Muscle of arm (tissue), 14 donors: ENCODE measurements at places on chromosomes 5 and 9. TPM values are rescaled to one million over a fixed set of nuclear protein-coding genes. Genes with fewer than 3 reads are reported as not detected.

The SOX30 gene
- polyA plus RNA-seq: 0.33 TPM

The ZFP37 gene
- polyA plus RNA-seq: 6.5 TPM

The MLANA gene
- 8.6 TPM for polyA plus RNA-seq

The MAP1B gene
- polyA plus RNA-seq: 27.3 TPM

The BRIX1 gene
- not detected for polyA plus RNA-seq

The IPPK gene
- polyA plus RNA-seq: 8.6 TPM

The ZBED3 gene
- polyA plus RNA-seq: 10.2 TPM

The HACD4 gene
- 2.5 TPM for polyA plus RNA-seq

The TAS2R1 gene
- polyA plus RNA-seq: 0.15 TPM

- no peak for DNase-seq
Observed at GRCh38 chr5:124148574-124148973, 597.9 kb downstream of the ZNF608 start.

DNA sequence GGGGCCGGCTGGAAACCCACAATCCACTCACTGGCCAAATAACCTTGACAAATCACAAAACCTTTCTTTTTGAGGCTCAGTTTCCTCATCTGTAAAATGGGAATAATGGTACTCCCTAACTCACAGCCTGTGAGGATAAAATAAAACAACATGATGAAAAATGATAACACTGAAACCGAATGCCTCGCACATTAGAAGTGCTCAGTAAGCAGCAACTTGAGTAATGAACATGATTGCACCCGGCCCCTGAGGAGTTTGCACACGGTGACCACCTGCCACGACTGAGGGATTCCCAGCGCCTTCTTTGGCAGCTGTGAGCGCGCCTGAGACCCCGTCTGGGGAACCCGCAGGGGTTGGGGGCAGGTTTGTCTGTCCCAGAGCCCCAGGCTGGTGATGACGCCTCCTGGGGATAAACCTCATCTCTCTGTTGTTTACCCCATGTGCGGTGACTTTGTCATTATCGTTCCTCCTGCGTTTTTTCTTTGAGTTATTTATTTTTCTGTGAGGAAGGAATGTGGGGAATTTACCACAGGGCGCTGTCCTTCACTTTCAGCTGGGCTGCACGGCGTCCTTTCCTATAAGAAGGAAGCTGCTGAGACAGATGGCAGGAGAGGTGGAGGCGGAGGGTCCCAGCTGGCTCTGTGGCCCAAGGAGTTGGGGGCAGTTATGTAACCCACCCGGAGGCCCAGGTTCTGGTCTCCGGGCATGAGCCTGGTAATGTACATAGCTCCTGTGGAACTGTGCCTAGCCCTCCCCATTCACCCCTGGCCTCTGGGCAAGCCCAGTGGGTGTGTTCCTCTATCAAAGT is 3.0 kb upstream of the SYNPO start:
- no peak for DNase-seq

DNA sequence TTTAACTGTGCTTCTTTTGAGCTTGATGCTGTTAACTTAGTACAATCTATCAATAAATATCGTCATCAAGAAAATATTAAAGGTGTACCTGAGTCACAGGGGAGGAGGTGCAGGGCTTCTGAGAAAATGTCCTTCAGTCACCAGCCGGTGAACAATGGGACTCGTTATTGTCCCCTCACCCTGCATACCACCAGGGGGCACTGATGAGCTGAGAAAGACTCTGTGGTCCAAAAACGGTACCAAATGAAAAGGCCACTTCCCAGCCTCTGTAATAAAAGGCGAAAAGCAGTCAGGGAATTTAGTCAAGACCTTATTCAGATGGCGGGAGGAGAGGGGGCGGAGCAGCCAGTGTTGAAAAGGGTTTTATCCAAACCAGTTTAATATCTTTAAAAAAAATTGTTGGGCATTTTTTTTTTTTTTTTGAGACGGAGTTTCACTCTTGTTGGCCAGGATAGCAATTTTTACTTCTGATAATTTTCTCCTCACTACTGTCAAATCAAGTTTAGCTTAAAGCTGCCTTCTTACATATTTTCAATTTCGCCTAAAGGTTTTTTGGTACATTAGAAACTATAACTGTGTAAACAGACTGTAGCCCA is 271.9 kb upstream of the ADAMTS16 start:
- peak; percentile 36 for DNase-seq

- no peak for DNase-seq
Observed at GRCh38 chr9:99870126-99870525, 36.3 kb upstream of the STX17 start.

DNA sequence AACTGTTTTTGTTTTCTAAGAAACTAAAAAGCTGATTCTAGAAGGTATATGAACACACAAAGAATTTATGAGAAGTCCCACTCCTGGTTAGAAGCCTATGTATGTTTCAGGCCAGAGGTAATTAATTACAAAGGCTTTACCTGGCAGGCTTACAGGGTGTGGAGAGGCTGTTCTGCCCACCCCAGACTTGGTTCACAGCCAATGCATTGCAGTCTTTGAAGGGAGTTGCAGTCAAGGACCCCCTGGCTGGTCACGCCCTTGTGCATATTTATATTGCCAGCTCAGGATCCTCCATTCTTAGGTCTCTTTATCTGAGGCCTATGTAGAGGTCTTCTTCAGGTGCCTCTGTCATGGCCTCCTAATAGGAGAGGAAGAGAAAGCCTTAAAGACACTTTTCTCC is 13.6 kb upstream of the PRSS3 start:
- DNase-seq: no peak

- DNase-seq: peak; percentile 9
Observed at GRCh38 chr9:31774571-31774970, 609.9 kb upstream of the ACO1 start.

- no peak for DNase-seq
Observed at GRCh38 chr9:136336156-136336870, 9.0 kb downstream of the GPSM1 start.

DNA sequence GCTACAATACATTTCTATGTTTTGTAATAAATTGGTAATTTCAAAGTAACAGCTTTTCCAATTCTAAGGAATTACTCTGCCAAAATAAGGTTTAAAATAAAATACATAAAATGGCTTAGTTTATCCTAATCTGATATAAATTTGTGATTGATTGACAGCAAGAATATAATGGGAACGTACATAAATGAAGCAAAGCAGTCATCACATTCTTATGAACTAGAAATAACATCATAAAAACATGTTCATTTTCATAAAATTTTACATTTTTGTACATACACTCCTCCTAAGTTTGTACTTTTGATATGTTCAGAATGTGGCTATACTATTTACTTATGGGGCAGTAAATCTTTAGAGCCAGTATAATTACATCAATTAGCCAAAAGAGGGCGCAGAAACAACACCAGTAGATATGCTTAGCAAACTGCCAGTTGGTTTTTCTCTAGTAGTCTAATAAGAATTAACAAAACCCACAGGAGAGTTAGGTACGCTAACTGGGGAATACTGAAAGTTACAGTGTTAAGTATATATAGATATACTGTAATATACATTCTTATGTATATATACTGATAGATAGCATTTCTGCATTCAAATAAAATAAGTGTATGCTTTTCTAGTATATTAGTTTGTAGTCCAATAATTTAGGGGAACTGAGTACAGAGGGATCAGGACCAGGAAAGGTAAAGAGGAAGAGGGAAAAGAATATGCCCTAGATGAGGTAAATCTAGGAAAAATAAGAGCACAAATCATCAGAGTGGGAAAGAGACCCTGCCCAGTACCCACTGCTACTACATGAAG is 76.8 kb downstream of the ZDHHC21 start:
- peak; percentile 58 for DNase-seq

DNA sequence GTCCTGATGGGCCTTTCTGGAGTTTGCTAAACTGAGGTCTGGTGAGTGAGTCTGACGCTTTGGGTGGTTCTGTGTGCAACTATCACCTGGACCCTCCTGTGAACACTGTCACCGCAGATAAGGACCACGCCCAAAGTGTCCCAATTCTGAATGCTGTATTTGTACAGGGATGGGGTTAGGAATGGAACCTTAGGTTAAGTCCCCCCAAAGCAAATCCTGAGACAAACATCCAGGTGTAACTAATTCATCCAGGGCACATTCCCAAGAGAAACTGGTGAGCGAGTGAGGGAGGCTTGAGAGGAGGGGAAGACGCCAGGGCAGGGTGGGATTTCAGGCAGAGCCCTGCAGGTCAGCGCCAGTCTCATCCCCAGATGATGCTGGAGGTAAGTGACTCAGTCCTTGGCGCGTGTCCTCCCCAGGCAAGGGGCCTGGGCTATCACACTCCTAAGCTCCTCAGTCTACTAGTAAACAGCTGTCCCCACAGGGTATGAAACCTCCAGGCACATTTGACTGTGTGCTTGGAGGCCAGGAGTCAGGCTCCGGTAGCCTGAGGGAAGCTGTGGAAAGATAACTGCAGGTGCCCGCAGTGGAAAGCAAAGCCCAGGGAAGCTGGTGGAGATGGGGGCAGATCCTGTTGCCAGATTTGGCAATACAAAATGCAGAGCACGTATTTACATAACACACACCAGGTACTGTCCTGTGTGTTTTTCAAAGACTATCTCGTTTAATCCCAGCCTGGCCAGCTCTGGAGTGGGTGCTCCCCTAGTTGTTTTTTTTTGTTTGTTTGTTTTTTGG is 66.7 kb downstream of the IL6ST start:
- DNase-seq: no peak

DNA sequence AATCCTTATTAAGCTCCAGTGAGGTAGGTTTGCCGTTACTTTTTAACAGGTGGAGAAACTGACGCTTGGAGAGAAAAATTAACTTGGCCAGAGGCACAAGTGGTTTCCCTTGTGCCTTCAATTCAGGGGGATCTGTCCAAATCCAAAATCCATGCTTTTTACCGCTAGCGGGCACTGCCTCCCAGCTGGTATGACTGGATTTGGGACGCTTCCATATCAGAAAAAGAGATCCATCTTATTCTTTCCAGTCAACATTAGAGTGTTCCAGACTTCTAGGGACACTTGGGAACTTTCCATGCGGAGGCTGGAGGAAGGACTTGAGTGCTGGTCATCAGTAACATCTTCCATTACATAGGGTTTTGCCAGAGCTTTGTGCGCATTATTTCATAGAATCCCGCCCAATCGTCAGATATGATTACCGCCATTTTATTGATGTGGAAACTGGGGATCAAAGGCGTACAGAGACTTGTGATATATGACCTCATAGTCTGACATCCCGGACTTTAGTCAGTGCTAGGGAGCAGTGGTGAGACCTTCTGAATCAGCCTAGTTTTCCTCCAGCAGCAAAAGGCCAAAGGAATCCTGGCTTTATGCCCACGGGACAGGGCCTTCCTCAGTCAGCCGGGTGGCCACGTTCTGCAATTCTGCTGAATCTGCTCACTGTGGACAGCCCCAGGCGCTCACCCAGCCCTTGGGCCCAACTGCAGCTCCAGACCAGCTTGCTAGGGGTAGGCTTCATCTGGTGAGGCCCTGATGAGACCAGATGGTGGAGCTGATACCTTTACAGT is 1.1 kb upstream of the GNPDA1 start:
- no peak for DNase-seq

- peak; percentile 41 for DNase-seq
Observed at GRCh38 chr9:81526587-81526986, 162.8 kb downstream of the TLE1 start.

DNA sequence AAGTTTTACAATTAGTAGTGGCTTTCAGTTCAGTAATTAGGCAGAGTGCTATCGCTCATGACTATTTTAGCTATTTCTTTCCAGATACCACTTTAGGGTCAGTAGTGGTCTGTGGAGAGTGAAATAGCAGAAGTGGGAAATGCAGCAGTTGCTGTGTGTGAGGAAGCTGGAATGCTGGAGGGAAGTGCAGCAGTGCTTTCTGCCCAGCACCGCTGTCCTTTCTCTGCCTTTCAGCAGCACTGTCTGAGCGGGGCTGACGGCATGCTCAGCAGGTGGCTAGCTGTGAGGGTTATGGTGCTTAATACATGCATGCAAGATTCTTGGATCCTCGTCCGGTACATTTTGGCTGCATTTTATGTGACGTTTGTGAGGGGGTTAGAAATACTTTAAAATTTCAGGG is 213.9 kb downstream of the PBX3 start:
- peak; percentile 48 for DNase-seq

GRCh38 chr5:173974688-173975239 is 14.2 kb upstream of the C5orf47 start:
- DNase-seq: no peak

DNA sequence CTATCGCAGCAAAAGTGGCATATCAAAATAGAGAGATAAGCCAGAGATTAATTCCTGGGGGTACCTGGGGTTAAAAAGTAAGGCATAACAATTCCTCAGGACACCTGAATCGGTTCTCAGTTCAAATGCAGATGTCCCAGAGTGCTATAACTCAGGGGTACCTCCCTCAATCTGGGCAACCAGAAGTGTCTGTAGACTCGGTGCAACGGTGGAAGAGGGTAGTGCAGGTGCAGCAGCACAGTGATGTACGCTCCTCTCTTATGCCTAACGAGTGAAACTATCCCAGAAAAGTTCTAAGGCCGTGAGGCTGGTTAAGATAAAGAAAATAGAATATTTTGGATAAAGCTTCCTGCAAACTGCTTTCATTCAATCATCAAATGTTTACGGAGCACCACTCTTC is 7.9 kb upstream of the NR4A3 start:
- no peak for DNase-seq

DNA sequence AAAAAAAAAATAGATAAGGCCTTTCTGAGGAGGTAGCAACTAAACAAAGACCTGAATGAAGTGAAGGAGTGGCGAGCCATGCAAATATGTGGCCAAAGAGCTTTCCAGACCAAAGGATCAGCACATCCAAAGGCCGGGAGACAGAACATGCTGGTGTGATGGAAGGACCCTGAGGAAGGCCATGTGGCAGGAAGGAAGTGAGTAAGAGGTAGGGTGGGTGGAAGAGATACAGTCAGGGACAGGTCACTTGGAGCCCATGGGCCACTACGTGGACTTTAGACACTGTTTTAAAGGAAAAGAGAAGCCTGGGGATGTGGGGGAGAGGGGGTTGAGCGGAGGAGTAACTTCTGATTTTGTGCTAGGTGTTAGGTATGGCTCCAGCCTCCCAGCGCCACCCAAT is 31.3 kb downstream of the SPRY4 start:
- DNase-seq: no peak

DNA sequence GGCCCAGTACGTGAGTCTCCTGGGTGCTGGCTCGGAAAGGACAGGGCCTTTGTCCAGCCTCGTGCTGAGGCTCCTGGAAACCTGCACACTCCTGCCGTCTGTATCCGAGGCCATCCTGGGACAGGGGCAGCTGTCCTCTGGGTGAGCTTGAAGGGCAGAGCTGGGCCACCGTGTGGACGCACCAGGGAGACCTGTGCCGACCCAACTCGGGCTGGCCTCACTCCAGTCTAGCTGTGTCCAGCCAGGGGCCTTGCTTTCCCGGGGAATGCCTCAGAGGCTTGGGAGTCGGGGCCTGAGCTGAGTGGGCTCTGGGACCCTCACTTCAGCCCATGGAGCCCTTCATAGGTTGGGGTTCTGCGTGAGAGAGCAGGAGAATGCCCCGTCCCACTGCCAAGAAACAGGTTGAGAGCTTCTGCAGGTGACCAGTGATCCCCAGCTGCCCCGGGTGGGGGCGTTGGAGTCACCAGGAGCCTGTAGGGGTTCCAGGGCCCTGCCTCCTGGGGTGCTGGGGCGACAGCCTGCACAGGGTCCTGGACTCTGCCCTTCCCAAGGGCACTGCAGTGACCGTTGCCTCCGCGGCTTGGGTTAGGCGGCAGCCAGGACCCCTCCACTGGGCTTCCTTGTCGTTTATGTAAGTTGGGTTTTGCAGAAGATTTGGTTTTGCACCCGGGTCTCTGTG is 60.1 kb downstream of the COL5A1 start:
- no peak for DNase-seq
